ENCODE measurements at places on chromosomes 13 and 19.

- DNase-seq, result no peak
Measured at GRCh38 chr13:27130979-27131623, 40.5 kb downstream of the USP12 start.

DNA sequence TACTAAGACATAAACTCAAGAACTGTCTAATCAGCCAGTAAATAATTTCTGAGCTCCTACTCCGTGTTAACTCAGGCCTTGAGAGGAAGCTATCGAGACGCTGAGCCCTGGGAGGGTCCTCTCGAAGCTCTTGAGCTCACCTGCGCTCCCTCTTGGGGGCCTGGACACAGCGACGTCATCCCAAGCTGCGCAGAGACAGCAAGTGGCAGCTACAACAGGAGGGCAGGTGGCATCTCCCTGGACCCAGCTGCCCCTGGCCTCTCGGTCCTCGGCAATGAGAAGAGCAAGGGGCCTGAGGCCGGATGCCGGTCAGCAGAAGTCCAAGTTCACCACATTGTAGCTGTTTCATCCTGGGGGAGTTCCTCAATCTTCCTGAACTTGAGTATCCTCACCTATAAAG lies 30.5 kb upstream of the TUBGCP3 start:
- DNase-seq, result no peak

GRCh38 chr13:75076476-75076875 lies 405.5 kb downstream of the TBC1D4 start:
- DNase-seq, result no peak

DNA sequence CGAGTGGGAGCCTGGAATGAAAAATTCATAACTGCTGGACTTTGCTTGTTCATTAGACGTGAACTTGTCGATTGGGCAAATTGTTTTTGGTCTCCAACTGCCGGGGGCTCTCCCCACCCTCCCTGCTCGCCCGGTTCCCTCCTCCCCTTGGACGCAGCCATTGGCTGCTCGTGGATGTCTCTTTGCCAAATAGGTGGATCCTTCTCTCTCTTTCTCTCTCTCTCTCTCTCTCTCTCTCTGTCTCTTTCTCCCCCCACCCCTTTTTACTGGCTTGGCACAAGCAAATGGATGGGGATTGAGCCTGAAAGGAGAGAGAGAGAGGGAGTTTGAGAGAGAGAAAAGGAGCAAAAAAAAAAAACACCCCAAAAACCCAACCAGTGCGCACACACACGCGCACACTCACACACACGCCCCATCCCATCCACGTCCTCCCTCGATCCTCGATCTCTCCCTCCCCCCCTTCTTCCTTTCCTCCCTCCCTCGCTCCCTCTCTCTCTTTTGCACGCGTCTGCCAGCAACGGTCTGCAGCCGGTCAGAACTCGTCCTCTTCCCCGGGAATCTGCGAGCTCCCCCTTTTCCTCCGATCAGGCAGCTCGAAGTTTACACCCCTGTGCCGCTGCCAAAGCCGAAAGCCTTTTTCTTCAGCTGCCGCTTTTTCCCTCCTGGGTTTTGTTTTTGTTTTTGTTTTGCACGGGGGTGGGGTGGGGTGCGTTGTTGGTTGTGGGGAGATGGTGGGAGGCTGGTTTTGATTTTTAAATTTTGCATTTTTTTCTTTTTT lies 27.8 kb downstream of the NFIX start:
- DNase-seq, result peak; percentile 77

GRCh38 chr13:23849670-23850069 lies 39.5 kb downstream of the MIPEP start:
- DNase-seq, result no peak

DNA sequence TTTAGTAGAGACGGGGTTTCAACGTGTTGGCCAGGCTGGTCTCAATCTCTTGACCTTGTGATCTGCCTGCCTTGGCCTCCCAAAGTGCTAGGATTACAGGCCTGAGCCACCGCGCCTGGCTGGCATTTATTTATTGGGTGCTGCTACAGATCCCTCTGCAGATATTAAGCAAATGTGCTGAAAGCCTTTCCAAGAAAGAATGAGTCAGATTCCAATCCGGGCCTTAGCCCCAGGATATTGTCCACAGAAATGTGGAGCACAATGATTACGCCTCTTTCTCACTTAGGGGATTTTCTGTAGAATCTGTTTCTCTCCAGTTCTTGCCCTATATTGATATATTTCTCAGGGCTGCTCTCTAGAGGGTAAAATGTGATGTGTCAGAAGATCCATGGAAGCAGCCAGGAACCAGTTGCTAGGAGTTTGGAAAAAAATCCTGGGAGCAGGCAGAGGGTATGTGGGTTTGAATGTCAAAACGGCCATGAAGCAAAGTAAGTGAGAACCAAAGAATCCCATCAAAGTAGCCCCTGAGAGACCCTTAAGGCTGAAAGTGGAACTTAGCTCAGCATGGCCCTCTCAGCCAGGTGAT lies 24.8 kb upstream of the IGFL4 start:
- DNase-seq, result no peak

DNA sequence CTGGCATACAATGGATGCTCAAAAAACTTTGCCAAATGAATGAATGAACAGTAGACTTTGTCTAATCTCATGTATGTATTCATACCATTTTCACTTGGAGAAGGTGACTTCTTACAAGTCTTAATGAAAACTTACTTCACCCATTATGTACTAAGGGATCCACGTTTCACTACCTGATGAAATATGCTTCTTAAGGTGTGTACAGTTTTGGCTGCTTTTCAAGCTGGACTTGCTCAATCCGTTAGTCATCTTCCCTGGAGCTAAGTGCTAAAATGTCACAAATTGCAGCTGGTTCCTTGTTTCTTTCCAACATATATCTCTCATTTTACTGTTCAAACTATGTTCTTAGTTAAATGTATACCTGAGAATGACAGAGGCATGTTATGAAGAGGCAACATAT lies 4.2 kb upstream of the CCNA1 start:
- no peak for DNase-seq

GRCh38 chr19:46919324-46919723 lies 58.5 kb downstream of the ARHGAP35 start:
- no peak for DNase-seq
